ENCODE measurements at places on chromosomes 2 and 18.

- DNase-seq: no peak
Measured at GRCh38 chr2:162025121-162025911, 48.7 kb downstream of the DPP4 start.

GRCh38 chr2:226772389-226773179 is 27.0 kb downstream of the IRS1 start:
- no peak for DNase-seq

DNA sequence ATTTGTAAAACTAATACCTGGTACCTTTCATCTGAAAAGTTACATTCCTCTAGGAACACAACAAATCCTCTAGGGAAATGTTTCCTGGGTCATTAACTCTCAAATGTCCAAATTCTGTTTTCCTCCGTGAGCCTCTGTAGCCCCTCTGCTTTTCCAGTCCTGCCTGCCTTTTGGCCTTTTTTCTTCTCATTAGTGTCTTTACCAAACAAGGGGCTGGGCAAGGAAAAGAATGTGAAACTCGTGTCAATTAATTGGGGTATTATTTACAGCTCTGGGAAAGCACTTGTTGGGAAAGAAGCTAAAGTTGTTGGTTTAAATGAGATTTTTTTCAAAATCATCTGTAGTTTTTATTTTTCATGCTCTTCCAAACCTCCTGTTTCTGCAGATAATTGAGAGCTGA is 198.1 kb upstream of the NRP2 start:
- no peak for DNase-seq

GRCh38 chr2:32478889-32479620 is 122.2 kb downstream of the BIRC6 start:
- no peak for DNase-seq

- DNase-seq: no peak
Measured at GRCh38 chr2:227671170-227671905, 4.7 kb downstream of the SCYGR5 start.

- no peak for DNase-seq
Measured at GRCh38 chr2:235486729-235487128, 7.1 kb upstream of the AGAP1 start.

GRCh38 chr2:234240917-234241316 is 190.4 kb downstream of the SPP2 start:
- DNase-seq: no peak

- no peak for DNase-seq
Measured at GRCh38 chr18:78867131-78867530, 112.5 kb upstream of the SALL3 start.

DNA sequence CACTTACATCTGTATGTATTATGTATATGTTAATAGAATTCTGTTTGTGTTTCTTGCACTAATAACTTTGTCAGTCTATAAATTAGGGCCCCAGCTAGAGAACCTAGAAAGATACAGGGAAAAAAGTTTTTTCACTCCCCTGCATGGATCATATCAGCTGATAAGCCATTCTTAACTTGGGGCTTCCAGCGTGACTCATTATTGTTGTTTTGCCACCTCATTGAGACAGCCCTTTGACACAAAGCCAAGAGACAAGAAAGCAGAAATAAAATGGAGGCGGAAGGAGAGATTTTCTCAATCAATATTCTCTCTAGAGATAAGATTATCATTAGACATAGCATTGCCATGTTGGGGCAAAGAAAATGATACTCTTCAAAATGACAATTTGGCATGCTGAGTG is 93.4 kb downstream of the AKAIN1 start:
- no peak for DNase-seq

GRCh38 chr2:4831751-4832150 is 860.4 kb upstream of the SOX11 start:
- DNase-seq: no peak

DNA sequence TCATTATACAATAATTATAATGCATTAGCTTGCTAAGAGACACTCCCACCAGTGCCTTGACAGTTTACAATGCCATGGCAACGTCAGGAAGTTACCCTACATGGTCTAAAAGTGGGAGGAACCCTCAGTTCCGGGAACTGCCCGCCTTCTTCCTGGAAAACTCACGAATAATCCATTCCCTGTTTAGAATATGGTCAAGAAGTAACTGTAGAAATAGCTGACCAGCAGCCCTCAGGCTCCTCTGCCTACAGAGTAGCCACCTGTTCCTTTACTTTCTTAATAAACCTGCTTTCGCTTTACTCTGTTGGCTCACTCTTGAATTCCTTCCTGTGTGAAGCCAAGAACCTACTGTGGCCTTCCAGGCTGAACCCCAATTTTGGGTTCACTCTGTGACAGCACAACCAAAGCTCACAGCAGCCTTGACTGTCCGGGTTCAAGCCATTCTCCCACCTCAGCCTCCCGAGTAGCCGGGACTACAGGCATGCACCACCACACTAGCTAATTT is 20.0 kb upstream of the PTPN2 start:
- no peak for DNase-seq

DNA sequence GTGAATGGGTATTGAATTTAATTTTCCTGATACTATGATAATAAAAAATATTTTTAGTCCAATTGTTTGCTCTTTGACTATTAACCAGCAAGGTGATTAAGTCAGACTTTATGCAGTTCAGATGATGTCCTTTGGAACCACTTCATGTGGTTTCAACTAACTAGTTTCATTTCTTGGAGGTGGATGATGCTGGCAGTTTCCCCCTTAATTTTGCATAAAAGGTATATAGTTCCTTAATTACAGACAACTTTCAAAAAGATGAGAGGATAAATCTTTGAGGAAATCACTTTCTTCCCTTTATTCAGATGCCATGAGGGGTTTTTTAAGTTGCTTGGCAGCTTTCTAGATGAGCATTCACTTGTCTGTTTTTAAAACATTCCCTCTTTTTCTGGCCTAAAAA is 223.1 kb downstream of the PHLPP1 start:
- DNase-seq: no peak

DNA sequence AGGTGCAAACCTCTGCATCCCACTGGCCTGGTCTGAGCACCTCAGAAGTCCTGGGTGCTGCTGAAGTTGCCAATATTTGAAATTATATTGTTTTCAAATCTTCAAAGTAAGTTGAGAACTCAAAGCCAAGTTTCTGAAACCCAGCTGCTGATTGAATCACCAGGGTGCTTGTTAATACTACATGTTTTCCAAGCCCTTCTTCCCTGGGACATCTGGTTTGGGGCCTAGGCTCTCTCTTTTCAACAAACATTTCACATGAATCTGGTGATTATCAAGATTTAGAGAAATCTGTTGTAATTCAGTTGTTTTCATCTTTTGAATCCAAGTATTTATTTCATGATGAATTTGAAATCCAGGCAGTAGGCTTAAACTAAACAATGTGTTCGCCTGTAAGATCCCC is 24.4 kb downstream of the MLPH start:
- DNase-seq: no peak

DNA sequence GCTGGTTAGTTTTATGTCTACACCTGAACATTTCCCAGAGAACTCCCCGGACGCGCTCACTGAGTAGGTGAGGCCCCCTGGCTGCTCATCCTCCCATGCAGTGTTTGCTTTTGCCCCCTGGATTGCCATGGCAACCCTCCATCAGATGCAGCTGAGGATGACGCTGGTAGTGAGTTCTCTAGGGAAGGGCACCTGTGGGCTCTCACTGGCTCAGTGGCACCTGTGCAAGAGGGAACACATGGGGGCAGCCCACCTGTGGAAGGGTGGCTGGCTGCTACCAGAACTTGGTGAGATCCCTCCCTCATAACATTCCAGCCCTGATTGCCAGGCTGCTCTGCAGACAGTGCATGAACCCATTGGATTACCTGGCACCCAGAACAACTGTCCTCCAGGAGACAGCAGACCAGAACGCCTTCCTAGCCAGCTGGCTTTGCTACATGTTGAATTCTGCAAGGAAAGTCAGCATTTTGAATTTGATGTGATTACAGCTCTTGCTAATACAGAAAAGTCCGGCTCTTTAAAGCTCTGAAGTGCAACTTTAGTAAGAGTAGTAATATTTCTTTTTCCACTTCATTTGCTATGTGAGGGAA is 21.7 kb downstream of the COA5 start:
- DNase-seq: no peak

DNA sequence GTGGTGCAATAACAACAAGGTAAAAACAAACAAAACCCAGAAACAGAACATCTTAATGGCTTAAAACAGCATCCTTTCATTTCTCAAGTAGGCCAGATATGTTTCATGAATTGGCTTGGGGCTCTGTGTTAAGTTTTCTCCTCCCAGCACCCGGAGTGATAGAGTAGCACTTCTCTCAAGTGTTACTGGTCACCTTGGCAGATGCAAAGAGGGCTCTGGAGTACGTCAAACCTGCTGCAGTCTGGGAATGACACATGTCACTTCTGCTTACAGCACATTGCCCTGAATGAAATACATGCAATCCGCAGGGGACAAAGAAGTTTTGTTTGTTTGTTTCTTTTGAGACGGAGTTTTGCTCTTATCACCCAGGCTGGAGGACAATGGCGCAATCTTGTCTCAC is 639.3 kb downstream of the CNTNAP5 start:
- DNase-seq: no peak

DNA sequence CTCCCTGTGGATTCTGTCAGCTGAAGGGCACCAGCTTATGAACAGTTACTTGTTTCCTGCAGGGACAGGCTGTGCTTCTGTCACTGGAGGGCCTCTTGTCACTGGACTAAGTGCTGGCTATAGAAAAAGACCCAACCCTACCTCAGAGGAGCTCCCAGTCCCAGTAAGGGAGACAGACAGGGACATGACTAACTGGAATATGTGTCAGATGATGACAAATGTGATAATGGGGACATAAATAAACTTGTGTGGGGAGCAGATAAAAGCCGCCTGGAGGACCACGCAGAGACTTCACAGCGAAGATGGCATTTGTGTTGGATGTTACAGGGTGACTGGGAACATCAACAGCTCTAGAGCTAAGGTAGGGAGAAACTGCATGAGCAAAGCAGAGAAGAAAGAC is 95.0 kb downstream of the MAPRE2 start:
- DNase-seq: no peak

GRCh38 chr2:68293024-68293423 is 26.7 kb downstream of the CNRIP1 start:
- no peak for DNase-seq

DNA sequence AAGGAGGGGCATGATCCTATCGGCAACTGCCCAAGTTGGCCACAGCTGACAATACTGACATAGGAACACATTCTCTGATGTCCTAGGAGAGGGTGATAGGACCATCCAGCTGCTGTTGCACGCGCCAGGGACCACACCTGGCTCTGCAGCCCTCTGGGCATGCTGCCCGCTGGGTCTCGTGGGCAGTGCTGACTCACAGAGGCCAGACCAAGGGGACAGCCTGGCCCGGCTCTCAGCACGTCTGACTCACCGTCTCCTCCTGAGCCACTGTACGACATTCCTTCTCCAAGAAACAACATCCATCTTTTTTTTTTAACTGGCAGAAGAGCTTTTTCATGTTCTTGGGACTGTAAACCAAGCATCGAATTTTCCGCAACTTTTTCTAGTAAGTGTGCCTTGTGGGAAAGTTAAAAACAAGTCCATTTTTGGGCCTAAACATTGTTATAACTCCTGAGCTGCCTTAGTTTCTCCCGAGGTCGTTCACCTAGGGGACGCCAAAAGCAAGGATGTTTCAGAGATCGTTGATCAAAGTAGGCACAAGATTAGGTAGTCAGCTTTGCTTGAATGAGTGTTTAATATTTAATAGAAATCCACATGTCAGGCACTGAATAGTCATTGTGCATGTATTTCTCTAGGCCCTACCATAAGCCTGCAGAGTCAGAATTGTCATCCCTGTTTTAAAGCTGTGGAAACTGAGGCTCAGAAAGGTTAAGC is 100.3 kb downstream of the TTC32 start:
- no peak for DNase-seq

- DNase-seq: no peak
Measured at GRCh38 chr2:236823041-236823629, 253.5 kb downstream of the ACKR3 start.

DNA sequence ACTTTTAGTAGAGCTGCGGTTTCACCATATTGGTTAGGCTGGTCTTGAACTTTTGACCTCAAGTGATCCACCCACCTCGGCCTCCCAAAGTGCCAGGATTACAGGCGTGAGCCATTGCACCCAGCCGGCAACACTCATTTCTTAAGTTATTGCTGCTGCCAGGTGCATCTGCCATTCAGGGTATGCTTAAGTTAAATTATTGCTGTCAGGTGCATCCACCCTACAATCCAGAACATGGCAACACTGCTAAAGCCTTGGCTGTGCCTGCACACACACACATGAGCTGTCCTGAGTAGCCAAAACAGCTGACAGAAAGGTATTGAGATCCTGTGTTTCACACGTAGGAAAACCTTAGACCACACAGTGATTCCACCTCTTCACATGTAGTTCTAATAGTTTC is 148.2 kb downstream of the FAM161A start:
- no peak for DNase-seq

- DNase-seq: peak; percentile 57
Measured at GRCh38 chr2:43777306-43777926, 3.6 kb downstream of the DYNC2LI1 start.

DNA sequence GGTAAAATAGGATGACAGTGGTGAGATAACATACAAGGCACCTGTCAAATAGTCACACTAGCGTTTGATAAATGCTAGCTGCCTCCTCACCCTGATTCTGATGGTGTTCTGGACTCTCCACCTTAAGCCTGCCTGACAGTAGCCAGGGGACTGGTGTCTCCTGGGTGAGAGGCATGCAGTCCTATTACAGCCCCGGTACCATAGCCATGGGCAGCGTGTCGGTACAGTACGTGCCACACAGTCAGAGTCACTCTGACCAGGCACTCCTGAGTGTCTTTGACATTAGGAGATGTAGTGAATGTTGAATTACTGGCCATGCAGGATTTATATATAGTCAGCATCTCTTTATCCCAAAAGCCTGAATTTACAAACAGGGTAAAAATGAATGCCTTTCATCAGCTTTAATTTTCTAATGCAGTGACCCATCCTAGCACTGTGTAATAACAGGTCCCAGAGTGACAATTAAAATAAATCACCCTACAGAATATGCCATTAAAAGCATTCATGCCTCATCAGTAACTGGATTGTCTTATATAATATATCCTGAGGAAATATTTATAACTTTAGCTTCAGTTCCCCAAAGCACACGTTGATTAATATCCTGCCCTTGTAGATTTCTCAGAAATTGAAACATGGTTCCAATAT is 760.3 kb upstream of the SOX11 start:
- no peak for DNase-seq

DNA sequence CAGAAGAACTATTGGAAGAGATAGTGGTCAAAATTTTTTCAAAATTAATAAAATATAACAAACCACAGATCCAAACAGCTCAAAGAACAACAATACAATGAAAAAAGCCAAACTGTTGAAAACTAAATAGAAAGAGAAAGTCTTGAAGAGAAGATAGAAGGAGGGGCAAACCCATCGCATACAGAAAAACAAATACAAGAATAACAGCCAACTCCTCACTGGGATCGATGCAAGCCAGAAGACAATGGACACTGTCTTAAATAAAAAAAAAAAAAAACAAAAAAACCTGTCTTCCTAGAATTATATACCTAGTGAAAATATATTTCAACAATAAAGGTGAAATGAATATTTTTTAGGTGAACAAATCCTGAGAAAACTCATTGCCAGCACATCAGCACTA is 34.1 kb upstream of the ARHGAP25 start:
- DNase-seq: no peak

Data from activated naive CD4-positive, alpha-beta T cell treated with anti-CD3 and anti-CD28 coated beads, Interleukin-2, amount 50 U/mL, for 72 hours (primary cell).